Stimulated activated naive CD4-positive, alpha-beta T cell (primary cell): ENCODE measurements at places on chromosomes 2 and 18.

GRCh38 chr2:162293122-162293786 lies 25.2 kb downstream of the IFIH1 start:
- no peak for DNase-seq

GRCh38 chr18:6580401-6580800 lies 149.1 kb upstream of the ARHGAP28 start:
- DNase-seq, result no peak

DNA sequence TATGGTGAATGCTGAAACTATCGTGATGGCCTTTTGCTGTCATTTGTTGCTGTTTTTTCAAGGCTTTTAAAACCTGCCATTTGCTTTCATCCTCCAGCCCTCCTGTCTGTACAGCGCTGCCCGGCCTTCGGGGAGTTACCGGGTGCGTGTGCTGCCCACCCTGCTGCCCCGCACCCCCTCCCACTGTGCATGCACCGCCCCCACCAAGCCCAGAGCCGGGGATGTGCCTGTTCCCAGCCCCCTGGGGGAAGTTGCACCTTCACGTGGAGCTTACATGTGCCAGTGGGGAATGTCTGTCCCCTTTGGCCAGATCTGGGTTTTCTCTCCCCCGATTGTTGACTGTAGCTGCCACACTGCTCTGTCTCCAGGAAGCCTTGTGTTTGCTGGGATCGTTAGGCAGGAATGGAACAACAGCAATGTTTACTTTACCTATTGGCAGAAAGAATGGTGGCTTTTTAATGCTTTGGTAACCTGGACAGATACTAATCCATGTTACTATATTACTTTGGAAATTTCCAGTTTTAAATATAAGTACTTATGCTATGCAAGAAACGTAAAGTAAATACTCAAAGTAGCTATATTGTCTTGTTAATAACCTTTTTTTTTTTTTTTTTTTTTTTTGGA lies 64.8 kb upstream of the RBM44 start:
- DNase-seq, result no peak

DNA sequence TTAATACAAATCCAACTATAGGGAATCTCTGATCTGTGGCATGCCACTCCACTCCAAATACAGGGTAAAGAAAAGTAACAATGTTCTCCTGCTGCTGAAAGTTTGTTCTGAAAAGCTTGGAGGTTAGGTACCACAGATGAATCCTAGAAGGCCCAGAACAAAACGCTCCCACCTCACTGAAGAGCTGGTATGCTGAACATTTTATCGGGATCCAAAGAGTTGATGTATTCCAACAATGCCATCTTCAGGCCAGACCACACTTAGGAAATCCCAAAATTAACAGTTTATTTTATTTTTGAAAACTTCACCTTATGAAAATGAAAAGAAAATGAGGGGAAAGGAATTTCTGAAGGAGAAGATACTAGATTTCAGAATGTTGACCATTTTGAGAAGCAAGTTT lies 145.1 kb upstream of the CDH19 start:
- DNase-seq, result no peak

GRCh38 chr2:9668687-9669345 lies 38.0 kb upstream of the YWHAQ start:
- no peak for DNase-seq

DNA sequence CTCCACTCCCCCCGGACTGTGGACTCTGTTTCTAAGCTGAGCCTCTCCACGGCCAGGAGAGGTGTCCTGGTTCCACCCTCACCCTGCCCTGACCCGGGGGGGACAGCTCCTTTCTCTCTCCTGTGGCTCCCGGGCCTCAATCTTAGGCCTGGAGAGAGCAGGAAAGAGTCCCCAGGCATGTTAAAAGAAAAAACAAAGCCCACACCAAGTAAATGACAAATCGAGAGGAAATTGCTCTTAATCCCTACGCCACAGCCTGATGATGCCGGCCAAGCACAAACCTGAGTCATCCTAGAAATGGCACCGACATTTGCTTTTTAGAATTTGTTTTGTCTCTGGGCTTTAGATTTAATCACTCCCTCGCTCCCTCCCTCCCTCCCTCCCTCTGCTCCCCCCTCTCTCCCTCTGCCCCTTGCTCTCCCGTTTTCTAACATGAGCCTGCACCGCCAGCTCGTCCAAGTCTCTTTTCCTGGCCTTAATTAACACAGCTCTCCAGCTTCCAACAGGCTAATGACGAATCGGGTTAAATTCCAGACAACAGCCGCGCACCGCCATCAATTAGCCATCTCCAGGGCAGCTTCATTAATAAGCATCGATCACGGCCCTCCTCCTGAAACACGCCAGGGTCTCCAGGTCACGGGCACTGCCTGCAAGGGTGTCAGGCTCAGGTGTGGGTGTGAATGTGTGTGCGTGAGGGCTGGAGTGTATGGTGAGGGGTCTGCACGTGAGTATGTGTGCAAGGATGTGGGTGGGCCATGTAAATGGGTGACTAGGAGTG lies 230.8 kb downstream of the CELF4 start:
- DNase-seq, result no peak

DNA sequence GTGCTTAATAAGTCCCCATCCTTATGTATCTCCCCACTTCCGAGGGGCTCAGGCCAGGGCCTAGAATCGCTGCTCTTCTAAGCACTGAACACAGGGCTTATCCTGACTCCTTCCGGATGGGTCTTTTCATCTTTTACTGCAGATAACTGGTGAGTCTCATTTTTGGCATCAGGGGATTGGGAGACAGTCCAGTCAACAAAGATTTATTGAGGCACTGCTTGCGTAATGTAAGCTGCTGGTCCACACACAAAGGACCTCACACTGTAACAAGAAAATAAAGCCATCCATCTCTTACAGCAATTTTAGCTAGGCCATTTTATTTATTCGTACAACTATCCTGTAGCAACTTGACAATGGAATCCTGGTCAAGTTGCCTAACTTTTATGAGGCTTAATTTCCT lies 600.5 kb downstream of the CNTNAP5 start:
- DNase-seq, result no peak

- no peak for DNase-seq
Observed at GRCh38 chr2:223532161-223532560, 70.0 kb downstream of the SCG2 start.

- no peak for DNase-seq
Observed at GRCh38 chr18:22018366-22018765, 151.0 kb upstream of the GATA6 start.

GRCh38 chr2:236570081-236570868 lies 650 bp downstream of the ACKR3 start:
- DNase-seq, result no peak

GRCh38 chr18:54906331-54907185 lies 52.7 kb downstream of the CCDC68 start:
- no peak for DNase-seq

DNA sequence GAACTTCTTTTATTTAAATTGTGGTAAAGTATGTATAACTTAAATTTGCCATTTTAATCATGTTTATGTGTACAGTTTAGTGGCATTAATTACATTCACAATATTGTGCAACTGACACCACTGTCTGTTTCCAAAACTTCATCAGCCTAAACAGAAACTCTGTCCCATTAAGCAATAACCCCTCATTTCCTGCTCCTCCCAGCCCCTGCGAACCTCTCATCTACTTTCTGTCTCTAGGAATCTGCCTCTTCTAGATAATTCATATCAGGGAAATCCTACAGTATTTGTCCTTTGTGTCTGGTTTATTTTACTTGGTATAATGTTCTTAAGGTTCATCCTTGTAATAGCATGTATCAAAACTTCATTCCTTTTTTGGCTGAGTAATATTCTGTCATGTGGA lies 75.1 kb downstream of the BOLA3 start:
- DNase-seq, result no peak

DNA sequence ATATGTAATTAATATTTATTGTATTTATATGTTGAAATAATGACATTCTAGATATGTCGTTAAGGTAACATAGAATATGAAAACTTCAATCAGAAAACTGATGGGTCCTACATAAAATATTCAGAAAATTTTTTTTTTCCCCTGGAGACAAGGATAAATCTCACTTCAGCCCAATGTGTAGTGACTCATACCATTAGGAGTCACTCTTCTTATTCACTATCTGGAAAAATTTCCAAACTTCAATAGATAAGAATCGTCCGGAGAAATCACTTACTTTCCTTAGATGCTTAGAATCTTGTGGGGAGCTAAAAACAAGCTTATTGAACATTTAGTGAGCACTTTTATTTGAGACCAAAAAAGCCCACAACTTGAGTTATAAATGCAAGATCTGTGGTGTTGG lies 4.6 kb downstream of the SERPINB13 start:
- no peak for DNase-seq

DNA sequence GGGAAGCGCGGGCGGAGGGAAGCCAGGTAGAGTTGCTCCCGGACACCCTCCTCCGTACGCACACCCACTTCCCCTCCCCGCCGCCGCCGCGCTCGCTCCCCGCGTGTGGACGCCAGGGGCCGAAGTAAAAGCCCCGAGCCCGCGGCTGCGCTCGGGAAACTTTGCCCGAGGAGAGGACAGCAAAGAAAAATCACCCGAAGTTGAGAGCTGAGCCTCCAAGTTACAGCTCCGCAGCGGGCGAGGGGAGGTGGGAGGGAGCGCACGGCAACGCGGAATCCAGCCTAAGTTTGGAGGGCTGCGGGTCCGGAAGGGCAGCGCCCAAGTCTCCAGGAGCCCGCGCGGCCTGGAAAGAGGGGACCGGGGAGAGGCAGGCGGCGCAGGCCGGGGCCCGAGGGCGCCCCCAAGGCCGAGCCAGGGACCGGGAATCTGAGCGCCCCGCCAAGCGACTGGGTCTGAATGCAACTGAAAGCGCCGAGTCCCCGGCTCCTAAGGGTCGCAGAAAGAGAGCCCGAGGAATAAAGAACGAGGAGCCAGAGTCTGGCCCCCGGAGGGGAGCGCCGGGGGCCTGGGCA lies 706 bp upstream of the BCL11A start:
- DNase-seq, result peak; percentile 33

GRCh38 chr2:96647681-96648080 lies 5.1 kb downstream of the FER1L5 start:
- DNase-seq, result no peak

GRCh38 chr2:62760555-62760954 lies 55.0 kb downstream of the EHBP1 start:
- DNase-seq, result no peak

- DNase-seq, result no peak
Observed at GRCh38 chr2:234161932-234162331, 111.4 kb downstream of the SPP2 start.

- no peak for DNase-seq
Observed at GRCh38 chr2:85319796-85320195, 8.0 kb downstream of the TGOLN2 start.

DNA sequence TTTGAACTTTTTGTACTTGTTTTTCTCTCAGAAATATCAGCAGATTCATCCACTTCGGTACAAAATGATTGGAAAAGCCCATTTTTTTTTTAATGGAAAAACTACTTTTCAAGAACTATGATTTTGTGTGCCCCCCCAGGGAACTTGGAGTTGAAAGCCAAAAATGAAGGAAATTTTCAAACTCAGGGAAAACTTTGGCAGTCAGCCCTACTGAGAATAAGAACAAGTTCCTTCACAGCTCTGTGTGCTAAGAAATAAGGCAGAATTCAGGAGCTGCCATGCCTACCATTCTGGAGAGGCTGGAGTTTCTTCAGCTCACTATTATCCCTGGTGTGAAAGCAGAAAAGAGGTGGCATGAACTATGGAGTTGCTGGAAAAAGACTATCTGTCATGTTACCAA lies 226.0 kb upstream of the SLC35G4 start:
- DNase-seq, result no peak

GRCh38 chr18:44781886-44782285 lies 101.2 kb downstream of the SETBP1 start:
- no peak for DNase-seq

DNA sequence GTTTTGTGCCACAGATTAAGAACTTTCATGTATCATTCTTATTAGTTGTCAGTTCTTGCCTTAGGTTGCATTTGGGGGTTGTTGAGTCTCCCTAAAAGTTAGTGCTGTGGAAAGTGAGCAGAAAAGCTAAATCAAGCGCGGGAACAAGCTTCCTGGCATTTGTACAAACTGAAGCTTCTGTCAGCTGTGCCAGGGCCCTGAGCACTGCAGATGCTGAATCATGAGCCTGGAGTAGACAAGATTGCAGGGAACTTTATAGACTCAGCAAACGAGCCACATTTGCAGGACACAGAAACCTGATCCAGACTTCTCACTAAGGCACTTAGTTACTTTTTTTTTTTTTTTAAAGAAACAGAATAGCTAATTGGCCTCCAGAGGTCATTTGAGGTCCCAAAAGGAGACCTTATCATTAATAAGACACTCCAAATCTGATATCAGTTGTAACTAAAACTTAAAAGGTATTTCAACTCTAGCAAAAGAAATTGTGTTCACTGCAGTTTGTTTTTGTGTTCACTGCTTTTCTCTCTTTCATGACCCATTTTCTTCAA lies 88.7 kb downstream of the ADAM23 start:
- DNase-seq, result no peak

GRCh38 chr2:43215673-43216255 lies 10.6 kb downstream of the ZFP36L2 start:
- no peak for DNase-seq

DNA sequence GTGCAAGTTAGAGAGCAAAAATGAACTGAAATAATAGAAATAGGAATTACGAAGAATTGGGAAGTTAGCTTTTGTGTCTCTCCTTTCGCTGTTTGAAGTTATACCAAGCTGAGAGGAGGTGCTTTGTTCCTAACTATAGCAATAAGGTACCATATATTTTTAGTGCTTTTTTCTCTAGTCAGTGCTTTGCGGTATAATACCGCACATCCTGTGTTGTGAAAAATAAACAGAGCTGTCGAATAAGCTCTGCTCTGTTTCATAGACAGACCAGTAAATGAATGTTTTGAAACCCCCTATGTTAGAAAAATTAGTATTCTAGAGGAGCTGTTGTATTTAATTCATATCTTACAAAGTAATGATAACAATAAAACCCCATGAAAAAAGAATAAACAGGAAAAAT lies 130.8 kb downstream of the MAP4K4 start:
- no peak for DNase-seq

DNA sequence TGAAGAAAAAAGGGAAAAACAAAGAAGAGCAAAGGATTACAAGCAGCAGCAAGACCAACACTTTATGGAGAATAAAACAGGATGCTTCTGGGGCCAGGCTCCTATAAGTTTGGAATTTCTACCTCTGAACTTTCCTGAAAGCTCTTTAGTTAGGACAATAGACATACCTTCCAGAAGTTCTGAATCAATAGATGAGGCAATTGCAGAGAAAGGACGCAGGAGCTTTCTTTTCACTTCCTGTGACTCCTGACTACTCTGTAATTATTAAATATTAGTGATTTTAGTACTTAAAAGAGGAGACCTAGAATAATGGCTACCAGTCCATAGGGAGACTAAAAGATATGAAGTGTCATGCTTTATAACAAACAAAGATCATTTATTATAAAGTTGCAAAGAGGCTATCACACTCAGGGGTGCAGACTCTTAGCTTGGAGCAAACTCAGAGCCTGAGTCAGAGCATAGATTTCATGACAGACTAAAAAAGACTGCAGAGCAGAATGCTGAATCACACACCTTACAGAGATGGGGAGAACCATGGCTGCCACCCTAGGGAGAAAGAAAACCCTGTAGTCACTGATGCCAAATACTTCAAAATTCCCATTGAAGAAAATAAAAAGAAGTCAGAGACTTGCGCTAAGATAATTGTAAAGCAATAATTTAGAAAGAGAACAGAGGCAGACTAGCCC lies 52.5 kb upstream of the FAM136A start:
- no peak for DNase-seq
